ENCODE measurements at places on chromosomes 11 and 22.

GRCh38 chr11:10329935-10330334, 25.1 kb downstream of the ADM start:
- DNase-seq = peak; percentile 51

DNA sequence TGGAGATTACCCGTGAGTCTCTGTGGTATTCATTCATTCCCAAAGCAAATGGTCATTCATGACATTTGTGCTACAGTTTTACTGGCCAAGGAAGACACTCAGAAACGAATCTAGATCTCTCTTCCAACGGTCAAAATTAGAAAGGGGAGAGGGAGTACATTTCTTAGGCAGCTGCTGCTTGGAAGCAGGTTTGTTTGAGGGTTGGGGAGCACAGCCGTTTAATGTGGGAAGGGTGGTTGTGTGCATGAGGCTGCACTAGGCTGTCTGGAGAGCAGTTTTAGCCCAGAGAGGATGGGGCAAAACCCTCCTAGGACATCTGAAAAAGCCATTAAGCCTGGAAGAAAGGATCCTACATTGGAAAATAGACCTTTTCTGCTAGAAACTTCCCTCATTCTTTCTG, 29.7 kb upstream of the TIMP3 start:
- no peak for DNase-seq

DNA sequence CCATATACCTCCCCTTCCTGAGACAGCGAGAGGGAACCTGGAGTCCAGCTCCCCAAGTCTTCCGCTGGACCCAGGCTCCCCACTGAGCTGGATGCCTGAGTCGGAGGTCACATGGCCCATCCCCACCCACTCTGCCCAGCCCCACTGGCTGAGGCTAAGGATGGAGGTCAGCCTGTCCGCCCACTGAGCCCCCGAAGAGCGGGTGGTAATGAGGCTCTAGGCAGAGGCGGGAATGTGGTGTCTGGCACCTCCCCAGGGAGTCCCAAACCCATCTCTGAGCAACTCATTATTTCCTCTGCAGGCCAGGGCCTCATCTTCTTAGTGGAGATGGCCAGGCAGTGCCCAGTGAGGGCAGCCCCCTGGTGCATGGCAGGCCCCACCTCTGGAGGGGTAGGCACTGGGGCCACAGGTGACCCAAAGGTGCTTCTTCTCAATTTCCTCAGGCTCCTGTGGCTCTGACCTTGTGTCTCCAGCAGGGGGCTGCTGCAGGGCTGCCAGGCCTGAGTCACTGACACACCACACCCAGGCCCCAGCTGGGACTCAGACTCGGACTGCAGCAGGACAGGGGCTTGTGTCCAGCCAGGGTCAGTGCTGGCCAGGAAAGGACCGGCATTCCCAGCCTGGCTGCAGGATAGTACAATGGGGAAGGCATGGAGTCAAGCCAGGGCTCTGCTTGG, 10.2 kb upstream of the PDE2A start:
- no peak for DNase-seq

- DNase-seq = peak; percentile 69
These were observed at the start of gene GAS2L1 for GRCh38 chr22:29306175-29306834. Gene GAS2L1 (plus strand): TSS chr22:29306650. CDS start chr22:29308106, 1,456 bp downstream.

DNA sequence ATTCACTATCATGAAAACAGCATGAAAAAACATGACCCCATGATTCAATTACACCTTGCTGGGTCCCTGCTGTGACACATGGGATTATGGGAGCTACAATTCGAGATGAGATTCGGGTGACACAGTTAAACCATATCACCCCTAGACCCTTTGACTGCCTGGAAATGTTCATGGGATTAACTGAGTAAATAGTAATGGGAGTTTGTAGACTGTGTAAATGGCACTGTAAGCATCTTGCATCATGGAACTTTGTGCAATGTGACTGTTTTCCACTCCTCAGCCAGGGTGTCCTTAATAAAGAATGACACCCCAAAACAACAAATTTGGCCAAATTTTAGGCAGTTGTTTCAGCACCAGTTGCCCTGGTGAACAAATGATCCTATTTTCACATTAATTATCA, 7.9 kb upstream of the SLC22A25 start:
- no peak for DNase-seq

DNA sequence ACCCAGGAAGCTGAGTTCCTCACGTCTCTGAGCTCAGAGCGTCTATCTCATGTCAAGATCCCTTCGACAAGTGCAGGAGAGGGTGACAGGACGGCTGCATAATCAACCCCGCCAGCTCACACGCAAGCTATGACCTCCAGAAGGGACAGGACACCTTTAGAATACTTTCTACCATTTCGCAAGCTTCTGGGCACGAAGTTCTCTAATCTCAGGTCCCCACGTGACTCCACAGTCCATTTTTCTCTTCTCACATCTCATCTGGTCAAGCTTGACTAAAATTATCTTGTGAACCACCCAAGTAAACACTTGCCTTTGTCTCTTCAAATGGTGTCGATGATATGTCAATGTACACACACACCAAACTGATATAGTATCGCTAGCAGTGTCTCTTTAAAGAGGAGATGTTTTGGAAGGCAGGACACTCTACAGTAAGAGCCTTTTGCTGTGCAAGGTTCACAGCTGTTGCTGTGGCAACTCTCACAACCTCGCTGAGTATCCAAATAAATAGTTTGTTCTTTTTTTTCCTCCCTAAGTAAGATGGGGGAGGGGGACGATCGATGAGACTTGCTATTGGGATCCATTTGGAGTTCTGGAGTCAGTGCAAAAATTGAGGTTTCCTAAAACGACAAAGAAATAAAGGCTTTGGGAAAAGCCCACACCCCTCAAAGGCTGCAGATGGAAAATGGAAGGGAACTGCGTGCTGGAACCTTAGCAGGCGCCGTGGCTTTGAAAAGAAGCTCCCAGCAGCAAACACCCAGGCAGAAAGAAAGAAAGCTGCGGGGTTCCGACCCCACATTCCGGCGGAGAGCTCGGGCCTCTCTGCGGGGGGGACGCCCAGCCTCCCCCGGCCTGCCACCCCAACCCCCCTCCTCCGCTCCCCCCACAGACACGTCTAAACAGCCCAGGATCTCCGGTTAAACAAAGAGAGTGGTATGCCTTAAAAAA, 215.4 kb upstream of the UBASH3B start:
- DNase-seq = no peak

- DNase-seq = no peak
These were observed 34.9 kb downstream of the JRKL start for GRCh38 chr11:96424693-96425092.

- no peak for DNase-seq
These were observed 10.0 kb downstream of the RBM14 start for GRCh38 chr11:66626382-66626781.

GRCh38 chr11:13908535-13908934, 54.0 kb upstream of the SPON1 start:
- DNase-seq = no peak

GRCh38 chr11:134497586-134497985, 85.5 kb upstream of the B3GAT1 start:
- DNase-seq = no peak

GRCh38 chr11:117313091-117313490, 3.0 kb downstream of the BACE1 start:
- DNase-seq = no peak

- no peak for DNase-seq
These were observed 12.2 kb downstream of the GGT5 start for GRCh38 chr22:24232725-24233124.

DNA sequence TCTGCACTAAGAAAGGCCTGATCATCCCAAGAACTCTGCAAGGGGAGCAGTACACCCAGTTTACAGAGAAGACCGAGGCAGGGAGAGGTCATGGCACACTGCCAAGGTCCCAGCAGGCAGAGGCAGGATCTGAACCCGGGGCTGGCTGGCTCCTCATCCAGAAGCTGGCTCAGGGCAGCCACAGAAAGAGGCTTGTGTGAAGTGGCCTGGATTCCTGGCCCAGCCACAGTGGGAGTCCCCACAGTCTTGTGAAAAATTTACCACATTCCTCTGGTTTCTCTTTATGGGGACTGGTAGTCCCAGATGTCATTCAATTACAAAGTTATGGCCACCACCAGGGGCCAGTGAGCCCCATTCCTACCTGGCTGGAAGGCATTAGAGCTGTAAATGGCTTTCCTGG, 440.5 kb downstream of the MIAT start:
- DNase-seq = no peak

DNA sequence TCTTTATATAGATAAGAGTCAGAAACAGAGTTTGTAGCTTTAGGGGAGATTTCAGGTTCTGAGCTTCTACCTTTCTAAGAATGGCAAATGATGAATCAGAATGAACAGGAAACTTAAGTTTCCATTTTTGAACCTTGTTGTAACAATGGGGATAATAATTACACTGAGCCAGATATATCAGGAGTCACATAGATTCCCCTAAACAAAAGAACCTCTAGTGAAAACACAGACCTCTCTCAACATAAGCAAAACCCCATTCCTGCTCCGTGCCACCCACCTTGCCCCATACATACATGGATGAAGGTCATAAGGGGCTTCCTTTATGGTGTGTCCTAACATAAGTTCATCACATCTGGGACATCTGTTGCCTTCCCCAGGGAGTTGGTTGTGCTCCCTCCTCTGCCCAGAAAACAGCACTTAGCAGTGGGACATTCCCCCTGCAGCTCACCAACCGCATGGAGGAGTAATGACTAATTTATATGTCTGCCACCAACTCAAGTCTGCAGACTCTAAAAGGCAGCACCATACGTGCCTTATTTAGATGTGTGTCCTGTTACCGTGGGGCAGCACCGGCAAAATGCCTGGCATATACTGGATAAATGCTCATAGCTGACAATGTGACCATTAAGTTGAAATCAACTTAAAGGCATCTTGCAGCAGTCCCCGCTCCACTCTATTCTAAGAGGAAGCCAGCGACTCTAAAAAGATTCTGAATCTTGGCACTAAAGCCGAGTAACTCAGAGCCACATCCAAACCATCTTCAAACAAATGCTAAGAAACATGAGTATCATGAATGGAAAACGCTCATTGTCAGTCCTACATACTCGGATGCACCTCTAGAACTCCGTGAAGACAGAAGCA, 8.0 kb downstream of the JAML start:
- DNase-seq = no peak

- no peak for DNase-seq
These were observed 221.2 kb downstream of the DSCAML1 start for GRCh38 chr11:117575856-117576255.

- DNase-seq = no peak
These were observed 44.3 kb downstream of the SCGB1A1 start for GRCh38 chr11:62463121-62463542.

GRCh38 chr11:65642014-65642671, 4.2 kb downstream of the SIPA1 start:
- DNase-seq = no peak

DNA sequence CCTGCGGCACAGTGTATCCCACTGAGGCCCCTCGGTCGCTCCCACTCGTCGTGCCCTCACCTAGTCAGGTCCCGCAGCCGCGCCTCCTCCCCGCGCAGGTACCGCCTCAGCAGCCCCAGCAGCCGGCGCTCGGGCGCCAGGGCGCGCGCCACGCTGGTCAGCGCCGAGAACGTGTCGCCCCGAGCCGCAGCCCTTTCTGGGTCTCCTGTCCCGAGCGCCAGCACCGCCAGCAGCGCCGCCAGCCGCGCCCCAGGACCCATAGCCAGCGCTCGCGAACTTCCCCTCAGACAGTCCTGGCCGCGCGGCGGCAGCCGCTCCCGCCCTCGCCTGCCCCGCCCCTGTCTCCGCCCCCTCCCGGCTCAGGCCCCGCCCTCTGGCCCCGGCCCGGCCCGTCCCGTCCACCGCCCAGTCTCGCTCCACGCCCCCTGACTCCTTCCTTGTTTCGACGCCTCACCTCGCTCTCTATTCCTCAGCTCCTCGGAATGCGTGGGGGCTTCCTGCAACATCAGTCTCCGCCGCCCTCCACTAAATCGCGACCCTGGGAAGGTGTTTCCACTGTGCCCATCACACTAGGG, at the start of gene P4HA3:
TSS of gene P4HA3 (minus strand) at position 289 of the 575 bp plus-strand sequence. CDS start at position 260, 29 bp downstream.
- no peak for DNase-seq

DNA sequence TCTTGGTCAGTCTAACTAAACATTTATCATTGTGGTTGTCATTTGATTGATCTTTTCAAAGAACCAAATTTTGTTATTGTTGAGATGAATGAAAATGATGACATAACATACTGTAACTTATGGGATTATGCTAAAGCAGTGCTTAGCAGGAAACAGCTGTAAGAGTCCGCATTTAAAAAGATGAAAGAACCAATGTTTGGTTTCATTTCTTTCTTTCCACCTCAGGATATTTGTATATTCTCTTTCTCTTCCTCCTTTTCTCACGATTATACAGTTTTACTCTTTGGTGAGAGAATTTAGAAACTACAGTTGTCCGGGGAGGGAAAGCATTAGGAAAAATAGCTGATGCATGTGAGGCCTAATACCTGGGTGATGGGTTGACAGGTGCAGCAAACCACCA, 23.1 kb downstream of the PIH1D2 start:
- DNase-seq = no peak

GRCh38 chr11:59804061-59804460, 6.5 kb downstream of the MRPL16 start:
- no peak for DNase-seq

- DNase-seq = peak; percentile 66
These were observed 32.8 kb downstream of the PITPNB start for GRCh38 chr22:27885977-27886842.

GRCh38 chr11:95067841-95068219, 1.1 kb downstream of the SRSF8 start:
- no peak for DNase-seq

DNA sequence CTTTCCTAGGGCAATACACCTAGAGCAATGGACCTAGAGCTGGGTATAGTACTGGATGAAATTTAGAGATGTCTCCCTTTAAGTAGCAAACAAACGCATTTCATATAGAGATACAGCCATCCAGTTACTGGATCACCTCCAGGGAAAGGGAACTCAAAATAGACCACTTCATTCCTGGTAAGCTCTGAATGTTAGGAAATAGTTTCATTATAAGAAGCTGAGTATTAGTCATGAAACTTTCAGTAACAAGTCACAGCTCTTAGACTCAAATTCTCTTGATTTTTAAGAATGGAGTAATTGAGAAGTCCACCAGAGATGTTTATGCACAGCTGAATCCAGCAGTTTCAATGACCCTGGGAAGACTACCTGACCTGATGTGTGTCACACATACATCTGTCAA, 221.9 kb downstream of the FAM76B start:
- no peak for DNase-seq

DNA sequence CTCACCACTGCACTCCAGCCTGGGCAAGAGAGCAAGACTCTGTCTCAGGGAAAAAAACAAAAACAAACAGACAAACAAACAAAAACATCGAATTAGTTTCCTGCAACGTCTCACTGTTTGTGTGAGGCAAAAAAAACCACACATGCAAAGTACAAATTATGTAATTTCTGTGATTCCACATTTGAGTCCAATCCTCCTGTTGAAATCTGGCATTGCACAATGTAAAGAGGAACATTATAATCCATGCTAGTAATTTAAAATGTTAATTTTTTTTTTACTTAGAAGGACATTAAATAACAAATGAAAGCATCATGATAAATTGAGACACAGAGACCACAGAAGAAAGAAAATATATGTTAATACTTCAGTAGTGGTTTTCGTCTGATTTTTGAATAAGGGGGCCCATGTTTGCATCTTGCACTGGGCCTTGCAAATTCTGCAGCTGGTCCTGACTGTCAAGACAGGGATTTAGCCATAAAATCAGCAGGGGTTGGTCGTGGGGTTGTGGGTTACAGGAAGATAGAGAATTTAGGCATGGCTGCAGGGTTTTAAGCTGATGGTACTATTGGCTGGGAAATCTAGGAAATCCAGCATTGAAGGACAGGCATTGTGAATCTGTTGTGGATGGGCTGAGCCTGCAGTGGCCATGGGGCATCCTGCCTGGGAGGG, 102.6 kb upstream of the ALDH3B2 start:
- no peak for DNase-seq

- peak; percentile 33 for DNase-seq
These were observed 24.3 kb upstream of the OR5B12 start for GRCh38 chr11:58466293-58466692.

- no peak for DNase-seq
These were observed 4.3 kb downstream of the RGL4 start for GRCh38 chr22:23695141-23695540.

GRCh38 chr22:49372530-49373288, 455.0 kb downstream of the BRD1 start:
- DNase-seq = no peak

Data from foreskin keratinocyte (primary cell).